ENCODE measurements at places on chromosomes 12 and 14.

DNA sequence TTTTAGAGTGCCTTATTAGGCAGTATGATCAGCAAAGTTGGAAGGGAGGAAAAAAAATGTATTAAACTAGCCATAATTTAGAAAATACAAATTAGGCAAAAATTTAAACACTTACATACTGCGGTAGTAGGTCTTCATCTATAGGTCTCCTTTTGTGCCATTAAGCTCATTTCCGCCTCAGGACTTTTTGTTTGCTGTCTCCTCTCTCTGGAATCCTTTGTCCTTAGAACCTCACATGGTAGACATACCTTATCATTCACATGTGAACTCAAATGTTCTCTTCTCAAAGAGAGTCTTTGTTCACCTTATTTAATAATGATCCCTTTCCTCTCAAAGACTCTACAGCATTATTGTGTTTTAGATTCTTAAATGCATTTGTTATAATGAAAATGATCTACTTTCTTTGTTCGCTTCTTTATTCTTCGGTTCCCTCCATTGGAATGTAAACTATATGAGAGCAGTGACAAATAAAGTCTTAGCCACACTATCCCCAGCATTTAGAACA is 14.7 kb downstream of the FANCM start:
- no peaks in the 10 kb centered on the region for H3K4me1 ChIP-seq
- no peaks in the 10 kb centered on the region for H3K27me3 ChIP-seq
- no peaks in the 10 kb centered on the region for H3K36me3 ChIP-seq
- no peak overlapping the region for H3K27ac ChIP-seq
- no peak overlapping the region for H3K4me3 ChIP-seq

- peak overlapping the region; percentile 97 for H3K4me3 ChIP-seq
- H3K4me1 ChIP-seq: no peaks in the 10 kb centered on the region
- no peaks in the 10 kb centered on the region for H3K36me3 ChIP-seq
Measured at GRCh38 chr12:98504368-98504617, 11.1 kb upstream of the TMPO start.

DNA sequence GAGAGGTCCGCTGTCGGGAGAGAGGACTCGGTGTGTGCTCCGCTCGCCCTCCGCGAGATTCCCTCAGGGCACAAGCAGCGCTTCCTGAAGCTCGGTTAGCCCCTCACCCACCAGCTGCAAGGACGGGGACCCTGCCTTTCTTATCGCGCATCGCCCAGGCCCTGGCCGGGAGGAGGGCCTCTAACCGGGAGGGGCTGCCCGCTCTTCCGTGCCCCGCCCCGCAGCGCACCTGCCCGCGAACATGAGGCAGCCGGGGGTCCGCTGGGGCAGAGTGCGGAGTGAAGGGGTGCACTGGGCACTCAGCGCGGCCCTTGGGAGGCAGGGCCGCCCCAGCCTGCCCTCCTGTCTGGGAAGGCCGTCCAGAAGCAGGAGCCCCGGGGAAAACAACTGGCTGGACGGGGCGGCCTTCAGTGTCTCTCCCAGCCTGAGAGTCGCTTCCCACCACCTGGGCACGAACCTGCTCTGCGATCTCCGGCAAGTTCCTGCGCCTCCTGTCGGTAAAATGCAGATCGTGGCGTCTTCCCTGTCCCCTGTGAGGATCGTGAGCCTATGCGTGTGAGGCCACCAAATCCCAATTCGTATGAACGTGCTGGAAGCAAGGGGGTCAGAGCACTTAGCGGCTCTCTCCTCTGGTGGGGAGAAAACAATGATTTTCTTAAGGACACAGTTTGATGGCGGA is 28.0 kb upstream of the ADIPOR2 start:
- no peaks in the 10 kb centered on the region for H3K36me3 ChIP-seq
- H3K27ac ChIP-seq: no peak overlapping the region
- H3K4me1 ChIP-seq: peaks cover 10% of the 10 kb centered on the region
- no peaks in the 10 kb centered on the region for H3K27me3 ChIP-seq
- H3K4me3 ChIP-seq: no peak overlapping the region
- DNase-seq: peak; percentile 42

DNA sequence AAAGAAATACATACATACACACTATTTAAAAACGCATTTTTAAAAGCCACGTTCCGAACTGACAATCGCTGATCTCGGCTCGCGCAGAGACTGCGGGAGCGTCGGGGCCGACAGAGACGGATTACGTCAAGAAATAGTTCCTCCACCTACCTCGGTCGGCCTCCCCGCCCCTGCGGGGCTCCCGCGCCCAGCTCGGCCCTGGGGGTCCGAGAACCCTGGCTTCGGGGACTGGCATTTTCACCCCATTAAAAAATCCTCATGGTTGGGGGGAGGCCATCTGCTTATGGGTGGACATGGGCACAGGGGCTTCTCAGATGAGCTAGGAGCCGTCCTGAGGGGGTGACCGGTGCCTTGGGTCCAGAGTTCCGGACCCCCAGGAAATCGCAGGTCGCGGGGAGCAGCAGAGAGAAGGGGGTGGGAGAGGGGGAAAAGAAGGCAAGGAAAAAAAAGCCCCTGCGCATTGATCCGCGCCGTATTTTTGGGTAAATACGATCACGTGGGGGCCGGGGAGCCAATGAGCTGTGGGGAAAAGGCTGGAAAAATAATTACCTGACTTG is 324 bp upstream of the HOXC9 start:
- no peak for DNase-seq
- H3K4me1 ChIP-seq: peaks cover 28% of the 10 kb centered on the region
- no peak overlapping the region for H3K27ac ChIP-seq
- no peak overlapping the region for H3K4me3 ChIP-seq

DNA sequence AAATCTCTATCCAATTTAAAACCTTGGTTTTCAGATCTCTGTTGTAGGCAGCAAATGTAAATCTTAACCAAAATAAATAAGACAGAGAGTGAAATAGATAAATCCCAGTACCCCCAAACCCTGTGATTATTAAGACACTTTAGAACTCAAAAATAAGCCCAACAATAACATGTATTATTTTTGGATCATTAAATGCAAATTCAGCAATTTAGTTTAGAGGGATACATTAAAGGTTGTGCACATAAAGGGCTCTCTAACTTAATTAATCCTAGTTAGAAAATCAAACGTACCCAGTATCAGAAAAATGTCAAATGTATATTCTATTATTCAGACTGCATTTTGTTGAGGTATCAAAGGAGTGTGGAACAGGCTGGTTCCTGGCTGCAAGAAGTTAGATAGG is 416.8 kb downstream of the SLC16A7 start:
- no peaks in the 10 kb centered on the region for H3K27me3 ChIP-seq
- no peaks in the 10 kb centered on the region for H3K36me3 ChIP-seq
- H3K27ac ChIP-seq: no peak overlapping the region
- H3K4me3 ChIP-seq: no peak overlapping the region
- H3K4me1 ChIP-seq: no peaks in the 10 kb centered on the region
- no peak for DNase-seq

GRCh38 chr14:97625477-97625876 is 828.3 kb downstream of the VRK1 start:
- no peak overlapping the region for H3K27ac ChIP-seq
- DNase-seq: no peak
- no peak overlapping the region for H3K4me3 ChIP-seq
- no peaks in the 10 kb centered on the region for H3K27me3 ChIP-seq
- no peaks in the 10 kb centered on the region for H3K36me3 ChIP-seq

DNA sequence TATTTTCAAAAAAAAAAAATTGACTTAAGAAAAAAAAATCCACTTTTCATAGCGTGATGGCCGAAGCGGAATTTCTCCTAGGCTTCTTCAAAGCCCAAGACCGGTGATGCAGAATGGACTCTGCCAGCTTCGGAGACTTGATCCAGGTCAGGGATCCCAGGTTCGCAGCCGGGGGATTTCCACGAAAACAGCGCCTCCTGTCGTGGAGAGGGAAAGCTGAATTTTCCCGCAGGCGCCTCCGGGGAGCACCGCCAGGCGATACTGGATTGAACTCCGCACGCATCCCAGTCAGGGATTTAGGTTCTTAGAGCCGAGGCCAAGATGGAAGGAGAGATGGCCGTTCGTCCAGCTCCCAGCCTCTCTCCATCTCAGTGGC is 2.1 kb downstream of the TTC6 start:
- H3K27me3 ChIP-seq: peaks cover 31% of the 10 kb centered on the region
- H3K4me3 ChIP-seq: no peak overlapping the region
- no peaks in the 10 kb centered on the region for H3K36me3 ChIP-seq
- H3K27ac ChIP-seq: no peak overlapping the region
- no peaks in the 10 kb centered on the region for H3K4me1 ChIP-seq

- H3K27me3 ChIP-seq: no peaks in the 10 kb centered on the region
- peaks cover 18% of the 10 kb centered on the region for H3K4me1 ChIP-seq
- H3K4me3 ChIP-seq: no peak overlapping the region
- no peak for DNase-seq
- H3K36me3 ChIP-seq: no peaks in the 10 kb centered on the region
Measured at GRCh38 chr14:55107766-55108554, 21.1 kb upstream of the LGALS3 start.

DNA sequence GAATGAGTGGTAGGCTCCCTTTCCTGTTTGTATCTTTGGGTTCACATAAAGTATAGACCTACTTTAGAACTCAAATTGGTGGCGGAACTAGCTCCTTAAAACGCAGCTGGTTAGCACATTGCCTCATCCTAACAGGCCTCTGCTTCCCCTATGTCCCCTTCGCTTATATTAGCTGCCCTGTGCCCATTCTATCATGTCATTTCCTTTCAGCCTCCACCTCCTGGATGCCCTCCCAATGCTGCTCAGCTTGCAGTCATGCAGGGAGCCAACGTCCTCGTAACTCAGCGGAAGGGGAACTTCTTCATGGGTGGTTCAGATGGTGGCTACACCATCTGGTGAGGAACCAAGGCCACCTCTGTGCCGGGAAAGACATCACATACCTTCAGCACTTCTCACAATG is 3.5 kb downstream of the DAZAP2 start:
- no peaks in the 10 kb centered on the region for H3K27me3 ChIP-seq

- no peak overlapping the region for H3K27ac ChIP-seq
- H3K4me3 ChIP-seq: no peak overlapping the region
- H3K27me3 ChIP-seq: no peaks in the 10 kb centered on the region
- H3K36me3 ChIP-seq: no peaks in the 10 kb centered on the region
- no peaks in the 10 kb centered on the region for H3K4me1 ChIP-seq
- no peak for DNase-seq
Measured at GRCh38 chr12:123049398-123050240, 69.1 kb downstream of the ARL6IP4 start.

DNA sequence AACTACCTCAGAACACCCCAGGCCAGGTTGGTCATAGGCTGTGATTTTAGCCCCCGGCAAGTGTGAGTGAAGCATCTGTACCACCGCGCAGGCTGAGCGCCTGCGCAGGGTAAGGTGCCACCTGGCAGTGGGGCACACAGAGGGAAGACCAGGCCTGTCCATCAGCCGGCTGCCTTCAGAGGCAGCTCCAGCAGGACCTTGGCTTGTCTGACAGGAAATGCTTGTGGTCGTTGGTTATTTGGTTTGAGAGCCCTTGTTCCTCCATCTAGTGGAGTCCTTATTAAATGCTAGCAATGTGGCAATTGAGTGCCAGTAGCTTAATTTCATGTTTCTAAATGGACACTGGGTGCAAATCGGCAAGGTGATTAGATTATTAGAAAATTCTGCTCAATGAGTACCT is 27.5 kb downstream of the SLC25A29 start:
- no peak overlapping the region for H3K4me3 ChIP-seq
- no peak for DNase-seq
- H3K4me1 ChIP-seq: peaks cover 18% of the 10 kb centered on the region
- H3K36me3 ChIP-seq: peaks cover 4% of the 10 kb centered on the region
- no peaks in the 10 kb centered on the region for H3K27me3 ChIP-seq

GRCh38 chr12:53747095-53747494 is 4.7 kb downstream of the CISTR start:
- peaks cover 9% of the 10 kb centered on the region for H3K4me1 ChIP-seq
- DNase-seq: no peak
- H3K36me3 ChIP-seq: no peaks in the 10 kb centered on the region
- no peak overlapping the region for H3K4me3 ChIP-seq
- H3K27ac ChIP-seq: no peak overlapping the region
- H3K27me3 ChIP-seq: no peaks in the 10 kb centered on the region

DNA sequence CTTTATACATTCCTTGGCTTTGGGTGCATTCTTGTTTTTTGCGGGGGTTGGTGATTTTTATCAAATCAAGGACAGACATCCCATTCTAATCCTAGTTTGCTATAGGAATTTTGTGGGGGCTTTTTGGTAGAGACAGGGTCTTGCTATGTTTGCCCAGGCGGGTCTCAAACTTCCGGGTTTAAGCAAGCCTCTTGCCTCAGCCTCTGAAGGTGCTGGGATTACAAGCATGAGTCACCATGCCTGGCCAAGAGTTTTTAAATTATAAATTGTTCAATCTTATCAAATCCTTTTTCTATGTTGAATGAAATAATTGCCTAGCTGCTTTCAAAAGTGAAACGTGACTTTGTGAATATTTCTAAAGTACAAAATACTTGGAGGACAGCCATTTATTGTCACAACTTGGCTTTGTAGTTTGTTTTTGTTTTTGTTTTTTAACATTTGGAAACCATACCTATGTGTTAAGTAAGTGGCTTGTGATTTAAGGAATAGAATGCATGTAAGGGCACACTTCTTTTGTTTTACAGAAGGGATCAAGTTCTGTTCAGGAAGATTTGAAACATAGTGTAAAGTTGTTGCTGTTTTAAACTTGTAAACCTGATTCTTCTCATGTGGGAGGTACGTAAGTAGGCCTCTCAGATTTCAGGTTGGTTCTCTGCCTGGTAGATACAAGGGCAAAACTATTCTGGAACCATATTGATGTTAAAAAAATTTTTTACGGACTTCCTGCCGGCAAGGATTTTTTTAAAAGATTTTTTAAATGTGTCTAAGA is 13.4 kb downstream of the MARK3 start:
- no peak for DNase-seq
- H3K27me3 ChIP-seq: no peaks in the 10 kb centered on the region
- no peak overlapping the region for H3K4me3 ChIP-seq
- no peak overlapping the region for H3K27ac ChIP-seq
